ENCODE measurements at places on chromosomes 12 and 14.

DNA sequence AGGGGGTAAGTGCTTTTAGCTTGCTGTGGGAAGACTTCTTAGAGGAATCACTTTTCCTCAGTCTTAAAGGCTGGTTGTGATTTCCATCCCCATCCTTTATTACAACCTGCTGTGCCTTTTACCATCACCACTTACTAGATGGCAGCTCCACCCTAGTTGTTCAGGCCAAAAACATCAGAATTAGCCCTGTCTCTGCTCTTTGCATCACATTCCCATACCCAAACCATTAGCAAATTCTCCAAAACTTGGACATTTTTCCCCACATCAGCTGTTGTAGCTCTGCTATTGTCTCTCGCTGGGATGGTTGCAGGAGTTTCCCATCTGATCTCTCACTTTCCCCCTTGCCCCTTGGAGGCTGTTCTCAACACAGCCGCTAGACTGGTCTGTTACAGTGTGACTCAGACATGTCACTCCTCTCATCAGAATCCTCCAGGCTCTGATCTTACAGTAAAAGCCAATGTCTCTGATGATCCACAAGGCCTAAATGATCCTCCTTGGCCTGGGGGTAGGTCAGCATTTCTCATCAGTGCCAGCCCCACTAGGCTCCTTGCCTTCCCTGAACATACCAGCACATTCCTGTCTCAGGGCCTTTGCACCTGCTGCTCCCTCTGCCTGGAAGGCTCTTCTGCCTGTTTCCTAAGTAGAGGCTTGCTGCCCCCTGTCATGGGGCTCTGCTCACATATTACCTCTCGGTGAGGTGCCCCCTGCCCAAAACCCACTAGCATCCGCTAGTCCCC lies 102.5 kb downstream of the BEGAIN start:
- DNase-seq: no peak

- DNase-seq: no peak
These were observed 21.3 kb upstream of the CABP1 start for GRCh38 chr12:120618954-120619615.

- no peak for DNase-seq
These were observed 84.6 kb downstream of the VCPKMT start for GRCh38 chr14:50031602-50032313.

GRCh38 chr12:43282106-43282505 lies 269.9 kb downstream of the ADAMTS20 start:
- no peak for DNase-seq

DNA sequence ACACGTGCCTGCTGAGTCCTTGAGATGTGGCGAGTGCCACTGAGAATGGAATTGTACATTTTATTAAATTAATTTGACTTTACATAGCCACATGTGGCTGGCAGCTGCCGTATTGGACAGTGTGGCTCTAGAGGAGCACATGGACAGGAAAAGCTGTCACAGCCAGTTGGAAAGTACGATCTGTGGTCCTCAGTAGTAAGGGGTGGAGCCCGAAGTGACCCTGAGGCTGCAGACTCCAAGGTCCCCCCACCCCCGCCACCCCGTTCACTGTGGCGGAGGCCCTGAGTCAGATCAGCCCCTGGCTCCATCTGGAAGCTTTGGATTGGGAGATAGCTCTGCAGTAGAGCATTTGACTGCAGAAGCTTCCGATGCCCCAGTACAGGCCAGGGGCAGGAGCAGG lies 25.8 kb upstream of the BEGAIN start:
- DNase-seq: no peak

- peak; percentile 34 for DNase-seq
These were observed 76.3 kb downstream of the COX16 start for GRCh38 chr14:70283156-70283555.

DNA sequence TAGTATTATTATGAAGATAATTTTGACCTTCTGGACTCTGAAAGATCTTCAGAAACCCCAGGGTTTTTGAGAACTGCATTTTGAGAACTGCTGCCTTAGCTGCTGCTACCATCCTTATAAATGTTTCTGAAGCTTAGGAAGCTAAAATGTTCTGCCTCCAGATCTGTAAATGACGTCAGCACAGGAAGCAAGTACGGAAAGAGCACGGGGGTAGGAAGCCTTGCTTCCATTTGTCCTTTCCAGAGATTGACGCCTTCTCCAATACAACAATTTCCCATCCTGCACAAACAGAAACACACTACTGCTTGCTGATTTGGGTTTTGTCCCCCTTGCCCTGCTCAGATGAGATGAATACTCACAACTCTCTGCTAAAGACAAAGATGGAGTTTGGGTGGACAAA lies 17.9 kb downstream of the RAD52 start:
- DNase-seq: no peak

DNA sequence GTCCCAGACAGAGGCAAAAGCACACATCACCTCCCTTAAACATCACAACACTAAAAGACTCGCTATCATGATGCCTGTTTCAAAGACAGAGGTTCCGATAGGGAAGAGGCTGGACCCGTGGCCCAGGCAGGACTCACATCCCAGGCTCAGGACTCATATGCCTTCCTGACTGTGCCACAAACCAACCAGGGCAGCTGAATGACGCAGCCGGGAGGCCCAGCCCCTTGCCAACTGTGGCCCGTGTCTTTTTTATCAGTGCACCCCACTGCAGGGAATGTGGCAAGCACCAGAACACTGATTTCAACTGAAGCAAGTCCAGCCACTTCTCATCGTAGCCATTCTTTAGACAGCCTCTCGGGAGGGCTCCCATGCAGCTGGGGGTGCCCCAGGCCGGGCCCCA lies 132.3 kb downstream of the KSR2 start:
- DNase-seq: no peak

DNA sequence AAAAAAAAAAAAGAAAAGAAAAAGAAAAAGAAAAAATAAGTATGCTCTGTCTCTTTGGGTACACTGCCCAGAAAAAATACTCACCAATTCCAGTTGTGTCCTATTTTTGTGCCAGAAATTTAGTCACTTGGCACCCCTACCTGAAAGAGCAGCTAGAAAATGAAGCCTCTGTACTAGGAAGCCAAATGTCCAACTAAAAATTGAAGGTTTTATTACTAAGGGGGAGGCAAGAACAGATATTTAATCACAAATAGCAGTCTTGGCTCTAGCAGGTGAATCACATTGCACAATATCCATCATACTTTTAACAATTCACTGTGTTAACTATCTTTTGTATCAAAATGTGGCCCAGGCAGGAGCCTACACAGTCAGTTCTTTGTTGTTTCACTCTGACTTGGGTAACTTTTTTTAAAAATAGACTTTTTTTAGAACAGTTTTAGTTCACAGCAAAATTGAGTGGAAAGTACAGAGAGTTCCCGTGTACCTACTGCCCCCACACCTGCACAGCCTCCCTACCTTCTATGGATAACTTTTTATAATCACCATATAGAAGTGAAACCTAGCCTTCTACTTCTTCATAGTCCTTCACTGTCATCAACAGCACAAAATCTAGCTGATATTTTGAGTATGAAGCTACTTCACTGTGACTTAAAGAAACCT lies 87.1 kb upstream of the ATF7IP start:
- no peak for DNase-seq

GRCh38 chr12:50070314-50071060 lies 13.1 kb downstream of the ASIC1 start:
- DNase-seq: peak; percentile 7

- DNase-seq: no peak
These were observed 7.7 kb downstream of the PHETA1 start for GRCh38 chr12:111361073-111361716.

DNA sequence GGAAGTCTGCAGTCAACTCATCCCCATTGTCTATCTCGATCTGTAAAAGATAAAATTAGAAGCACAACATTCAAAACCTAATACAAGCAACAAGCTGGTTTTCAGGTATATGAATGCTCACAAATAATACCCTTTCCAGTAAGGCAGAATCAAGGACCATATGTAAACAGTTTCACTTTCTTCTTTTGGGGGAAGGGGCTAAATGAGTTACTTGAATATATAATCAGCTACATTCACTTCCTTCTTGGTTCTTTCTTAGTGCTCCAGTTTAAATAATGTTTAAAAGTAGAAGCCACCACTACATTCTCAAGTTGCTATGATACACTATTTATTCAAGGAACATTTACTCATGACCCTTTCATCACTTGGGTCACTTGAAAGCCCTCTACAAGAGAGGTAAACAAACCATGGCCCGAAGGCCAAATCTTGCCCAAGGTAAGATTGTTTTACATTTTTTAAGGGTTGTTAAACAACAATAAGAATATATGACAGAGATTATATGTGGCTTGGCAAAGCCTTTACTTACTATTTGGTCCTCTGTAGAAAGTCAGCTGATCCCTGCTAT lies 10.3 kb downstream of the TWF1 start:
- DNase-seq: no peak

DNA sequence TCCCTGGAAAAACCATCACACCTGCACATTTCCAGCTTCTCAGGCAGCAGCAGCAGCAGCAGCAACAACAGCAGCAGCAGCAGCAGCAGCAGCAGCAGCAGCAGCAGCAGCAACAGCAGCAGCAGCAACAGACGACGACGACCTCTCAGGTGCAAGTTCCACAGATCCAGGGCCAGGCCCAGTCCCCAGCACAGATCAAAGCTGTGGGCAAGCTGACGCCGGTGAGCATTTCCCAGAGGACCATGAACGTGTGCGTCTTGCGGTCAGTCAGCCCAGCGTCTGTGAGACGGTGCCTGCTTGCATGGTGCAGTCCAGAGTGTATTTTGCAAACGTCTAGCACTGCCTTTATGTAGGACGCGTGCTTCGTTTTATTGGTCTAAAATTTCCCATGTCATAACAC lies 81.6 kb downstream of the DDX51 start:
- no peak for DNase-seq

DNA sequence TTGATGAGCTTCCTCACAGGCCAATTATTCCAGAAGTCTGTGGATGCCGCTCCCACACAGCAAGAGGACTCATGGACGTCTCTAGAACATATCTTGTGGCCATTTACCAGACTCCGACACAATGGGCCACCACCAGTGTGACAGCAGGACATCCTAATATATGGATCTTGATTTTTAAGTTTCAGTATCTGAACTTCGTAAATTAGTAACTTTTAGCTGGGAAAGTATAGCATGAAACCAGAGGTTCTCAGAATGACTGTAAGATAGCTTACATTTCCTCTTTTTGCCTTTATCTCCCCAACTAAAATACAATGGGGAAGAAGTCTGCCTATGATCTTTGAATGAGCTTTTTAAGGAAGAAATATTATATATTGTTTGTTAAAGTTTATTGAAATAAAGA lies 87.0 kb downstream of the DNAI7 start:
- DNase-seq: no peak

GRCh38 chr14:100440207-100440631 lies 117.1 kb downstream of the SLC25A47 start:
- DNase-seq: peak; percentile 82

GRCh38 chr12:6266971-6267721 lies 43.3 kb upstream of the PLEKHG6 start:
- no peak for DNase-seq

DNA sequence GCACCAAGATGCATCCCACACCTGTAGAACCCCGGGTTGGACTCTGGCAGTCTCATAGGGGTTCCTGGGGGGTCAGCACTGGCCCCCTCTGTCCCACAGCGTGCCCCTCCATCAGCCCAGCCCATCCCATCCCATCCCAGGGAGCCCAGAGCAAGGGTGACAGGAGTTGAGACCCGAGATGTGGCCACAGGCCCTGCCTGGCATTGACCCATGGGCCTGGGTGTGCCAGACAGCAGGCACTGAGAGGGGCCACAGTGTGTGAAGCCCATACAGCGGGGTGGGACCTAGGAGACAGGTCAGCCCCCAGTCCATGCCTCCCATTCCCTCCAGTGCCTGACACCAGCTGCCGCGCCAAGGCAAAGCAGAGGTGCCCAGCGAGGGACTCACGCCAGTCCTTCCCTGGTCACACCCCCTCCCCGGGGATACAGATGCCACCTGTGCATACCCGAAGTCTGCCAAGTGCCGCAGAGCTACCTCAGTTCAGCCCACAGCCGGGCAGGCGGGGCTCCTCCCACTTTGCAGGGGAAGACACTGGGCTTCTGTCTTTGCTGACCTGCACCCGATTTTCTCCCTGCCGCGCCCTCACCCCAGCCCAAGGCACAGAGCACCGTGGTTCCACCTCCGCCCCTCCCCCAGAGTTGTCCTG lies 50.4 kb downstream of the CYP46A1 start:
- DNase-seq: peak; percentile 21

GRCh38 chr12:125773033-125773640 lies 707.9 kb downstream of the AACS start:
- peak; percentile 2 for DNase-seq

- peak; percentile 8 for DNase-seq
These were observed 218.6 kb upstream of the SYT1 start for GRCh38 chr12:78645956-78646355.

GRCh38 chr14:95155045-95155444 lies 2.3 kb downstream of the DICER1 start:
- no peak for DNase-seq

GRCh38 chr12:2739832-2740641 lies 54.7 kb upstream of the FKBP4 start:
- peak; percentile 15 for DNase-seq

- no peak for DNase-seq
These were observed 222.5 kb downstream of the EXOC5 start for GRCh38 chr14:57046175-57046574.

GRCh38 chr12:127899971-127900370 lies 367.0 kb upstream of the TMEM132C start:
- DNase-seq: no peak

GRCh38 chr12:124390442-124391097 lies 95.7 kb downstream of the RFLNA start:
- DNase-seq: no peak

GRCh38 chr12:85794531-85794930 lies 41.7 kb downstream of the RASSF9 start:
- DNase-seq: no peak

GRCh38 chr12:104520242-104520900 lies 63.6 kb downstream of the CHST11 start:
- DNase-seq: peak; percentile 75

- no peak for DNase-seq
These were observed 15.6 kb upstream of the PLEKHD1 start for GRCh38 chr14:69468949-69469348.

- DNase-seq: no peak
These were observed 17.0 kb upstream of the BCL7A start for GRCh38 chr12:122004633-122005071.

DNA sequence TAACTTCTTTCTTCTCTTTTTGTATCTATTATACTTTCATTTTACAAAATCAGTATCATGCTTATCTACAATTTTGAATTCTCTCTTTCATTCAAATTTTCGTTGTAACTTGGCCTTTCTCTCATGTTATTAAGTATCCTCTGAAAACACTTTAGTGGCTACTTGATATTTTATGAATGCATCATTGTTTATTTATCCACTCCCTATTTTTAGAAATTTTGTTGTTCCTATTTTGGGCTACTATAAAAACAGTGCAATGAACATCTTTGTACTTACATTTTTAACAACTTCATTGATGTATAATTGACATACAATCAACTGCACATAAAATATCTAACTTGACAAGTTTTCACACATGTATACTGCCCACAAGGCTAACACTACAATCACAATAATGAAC lies 44.0 kb upstream of the AMIGO2 start:
- no peak for DNase-seq

DNA sequence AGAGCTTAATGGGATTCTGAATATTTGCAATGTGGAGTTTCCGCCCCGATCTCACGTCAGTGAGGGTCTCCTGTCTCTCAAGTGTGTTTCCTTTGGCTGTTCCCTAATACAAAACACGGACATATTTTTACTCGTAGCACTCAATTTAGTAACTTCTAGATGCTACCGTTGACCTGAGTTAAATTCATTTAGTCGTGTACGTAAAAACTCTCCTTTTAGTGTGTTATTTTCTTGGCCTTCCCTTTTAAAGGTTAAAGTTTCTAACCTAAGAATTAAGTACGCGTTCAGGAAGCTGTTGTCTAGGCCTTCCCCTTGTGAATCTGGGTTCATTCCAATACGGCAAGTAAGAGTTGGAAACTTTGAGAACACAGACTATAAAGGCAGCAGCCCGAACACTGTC lies 64.4 kb downstream of the DDX51 start:
- DNase-seq: no peak

Measured in NCI-H345 (cell line).